Activated CD8-positive, alpha-beta memory T cell treated with anti-CD3 and anti-CD28 coated beads for 1 hour (primary cell): ENCODE measurements at places on chromosomes 12 and 14.

DNA sequence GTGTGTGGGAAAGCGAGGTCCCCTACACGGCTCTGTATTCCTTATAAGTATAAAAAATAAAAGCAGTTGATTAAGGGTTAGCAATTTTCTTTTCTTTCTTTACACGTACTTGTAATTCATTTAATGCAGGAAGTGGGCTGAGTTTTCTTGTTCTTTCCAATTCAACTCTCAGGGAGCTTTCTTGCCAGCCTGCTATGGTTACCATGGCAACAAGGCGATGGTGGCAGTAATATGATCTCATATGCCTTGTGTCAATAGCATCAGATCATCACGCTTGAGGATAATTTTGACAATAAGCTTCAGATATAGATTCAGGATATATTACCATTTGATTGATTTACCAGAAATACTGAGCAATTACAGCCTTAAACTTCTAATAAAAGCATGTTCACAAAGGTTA is 466.5 kb downstream of the APAF1 start:
- no peak for DNase-seq

DNA sequence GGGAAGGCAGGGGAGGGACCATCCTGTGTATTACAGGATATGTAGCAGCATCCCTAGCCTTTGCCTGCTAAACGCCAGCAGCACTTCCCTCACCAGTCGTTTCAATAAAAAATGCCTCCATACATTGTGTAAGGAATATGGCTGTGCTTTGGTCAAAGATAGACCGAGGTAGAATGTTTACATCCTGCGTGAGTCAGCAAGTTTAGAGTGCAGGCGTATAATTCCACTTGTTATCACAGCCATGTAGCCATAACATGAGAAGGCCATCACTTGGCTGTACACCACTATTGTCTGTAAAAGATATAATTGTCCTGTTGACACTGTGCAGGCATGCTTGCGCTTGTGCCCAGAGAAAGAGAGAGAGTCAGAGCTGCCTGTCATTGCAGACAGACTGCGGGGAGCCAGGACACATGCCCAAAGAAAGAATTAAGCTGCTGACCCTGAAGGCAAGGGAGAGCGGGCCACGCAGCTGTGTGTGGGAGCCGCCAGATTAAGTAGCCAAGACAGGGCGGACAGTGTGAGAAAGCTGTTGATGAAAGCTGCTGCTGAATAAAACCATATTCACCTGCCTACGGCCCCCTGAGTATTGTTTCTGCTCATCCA is 68.4 kb downstream of the CRACR2A start:
- no peak for DNase-seq

DNA sequence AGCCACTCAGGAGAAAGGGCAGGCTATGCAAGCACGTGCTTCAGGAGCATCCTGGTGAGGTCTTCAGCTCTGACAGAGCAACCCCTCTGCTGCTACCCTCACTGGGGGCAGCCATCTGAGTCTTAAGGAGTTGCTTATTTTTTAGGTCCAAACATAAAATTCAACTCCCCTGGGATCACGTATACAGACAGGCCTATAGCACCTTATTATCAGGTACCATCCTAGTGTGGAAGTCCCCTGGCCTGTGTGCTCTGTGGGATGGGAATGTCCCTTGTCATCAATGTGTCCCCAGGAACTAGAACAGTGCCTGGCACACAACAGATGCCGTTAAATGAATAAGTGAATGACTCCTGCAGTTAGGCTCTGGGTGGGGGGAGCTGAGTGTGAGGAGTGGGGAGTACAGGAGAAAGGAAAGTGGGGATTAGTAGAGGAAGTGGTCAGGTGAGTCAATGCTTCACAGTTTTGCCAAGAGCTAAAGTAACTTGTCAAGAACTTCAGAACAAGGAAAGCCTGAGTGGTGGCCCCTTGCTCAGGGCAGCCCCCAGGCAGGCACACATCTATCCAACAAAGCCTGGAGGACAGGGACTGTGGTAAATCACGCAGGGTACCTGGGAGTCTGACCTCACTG is 33.5 kb downstream of the DAD1 start:
- DNase-seq = no peak

DNA sequence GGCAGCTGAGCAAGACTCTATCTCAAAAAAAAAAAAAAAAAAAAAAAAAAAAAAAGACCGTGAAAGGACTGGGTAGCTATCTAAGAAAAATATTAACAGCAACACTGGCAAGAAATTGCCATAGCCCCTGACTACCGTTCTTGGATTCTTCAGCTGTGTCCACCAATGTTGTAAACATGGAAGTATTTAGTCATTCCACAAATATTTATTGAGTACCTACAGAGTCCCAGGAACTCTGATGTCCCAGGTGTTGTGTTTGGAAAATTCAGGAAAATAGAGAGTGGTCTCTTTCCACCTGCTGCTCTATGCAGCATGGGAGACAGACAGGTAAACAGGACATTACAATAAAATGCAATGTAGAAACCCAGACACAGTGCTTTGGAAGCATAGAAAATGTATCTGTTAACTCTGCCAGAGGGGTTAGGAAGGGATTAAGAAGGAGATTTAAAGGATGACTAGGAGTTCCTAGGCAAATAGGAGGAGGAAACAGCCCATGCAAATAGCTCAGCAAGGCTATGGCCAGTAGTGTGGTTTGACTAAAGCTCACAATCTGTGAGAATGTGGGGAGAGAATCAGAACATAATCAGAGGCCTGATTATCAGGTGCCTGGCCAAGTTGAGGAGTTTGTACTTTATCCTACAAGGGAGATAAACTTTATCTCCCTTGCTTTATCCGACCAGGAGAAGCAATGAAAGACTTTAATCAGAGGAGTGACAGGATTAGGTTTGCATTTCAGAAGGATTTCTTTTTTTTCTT is 2.1 kb upstream of the DLST start:
- no peak for DNase-seq

DNA sequence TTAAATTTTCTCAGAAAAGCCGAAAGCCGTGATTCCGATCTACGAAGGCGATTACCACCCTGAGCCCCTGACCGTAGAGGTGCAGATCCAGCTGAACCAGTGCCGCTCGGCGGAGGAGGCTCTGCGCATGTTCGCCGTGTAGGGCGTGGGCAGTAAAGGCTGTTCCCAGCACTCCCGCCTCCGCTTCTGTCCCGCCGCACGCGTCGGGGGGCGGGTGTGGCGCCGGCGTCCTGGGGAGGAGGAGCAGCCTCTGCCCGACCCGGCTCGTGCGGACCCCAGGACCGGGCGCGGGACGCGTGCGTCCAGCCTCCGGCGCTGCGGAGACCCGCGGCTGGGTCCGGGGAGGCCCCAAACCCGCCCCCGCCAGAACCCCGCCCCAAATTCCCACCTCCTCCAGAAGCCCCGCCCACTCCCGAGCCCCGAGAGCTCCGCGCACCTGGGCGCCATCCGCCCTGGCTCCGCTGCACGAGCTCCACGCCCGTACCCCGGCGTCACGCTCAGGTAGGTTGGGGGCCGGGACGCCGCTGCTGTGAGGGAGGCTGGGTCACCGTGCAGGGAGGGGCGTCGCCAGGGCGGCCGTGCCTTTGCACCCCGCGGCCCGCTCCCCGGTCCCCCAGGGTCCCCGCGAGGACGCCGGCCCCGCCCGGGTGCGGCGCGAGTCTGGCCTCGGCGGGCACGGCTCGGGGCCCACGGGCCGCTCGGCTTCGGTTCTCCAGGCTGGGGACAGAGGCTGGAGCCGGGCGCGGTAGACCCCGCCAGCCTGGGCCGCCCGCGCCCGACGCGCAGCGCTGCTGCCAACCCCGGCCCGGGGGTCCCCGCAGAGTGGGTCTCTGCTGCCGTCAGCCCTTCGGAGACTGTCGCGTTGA is at the start of gene B3GNT4:
Gene B3GNT4, plus strand, starts transcription at position 409 of the 866 bp plus-strand sequence. CDS start 910 bp downstream, outside the sequence.
- peak; percentile 55 for DNase-seq

DNA sequence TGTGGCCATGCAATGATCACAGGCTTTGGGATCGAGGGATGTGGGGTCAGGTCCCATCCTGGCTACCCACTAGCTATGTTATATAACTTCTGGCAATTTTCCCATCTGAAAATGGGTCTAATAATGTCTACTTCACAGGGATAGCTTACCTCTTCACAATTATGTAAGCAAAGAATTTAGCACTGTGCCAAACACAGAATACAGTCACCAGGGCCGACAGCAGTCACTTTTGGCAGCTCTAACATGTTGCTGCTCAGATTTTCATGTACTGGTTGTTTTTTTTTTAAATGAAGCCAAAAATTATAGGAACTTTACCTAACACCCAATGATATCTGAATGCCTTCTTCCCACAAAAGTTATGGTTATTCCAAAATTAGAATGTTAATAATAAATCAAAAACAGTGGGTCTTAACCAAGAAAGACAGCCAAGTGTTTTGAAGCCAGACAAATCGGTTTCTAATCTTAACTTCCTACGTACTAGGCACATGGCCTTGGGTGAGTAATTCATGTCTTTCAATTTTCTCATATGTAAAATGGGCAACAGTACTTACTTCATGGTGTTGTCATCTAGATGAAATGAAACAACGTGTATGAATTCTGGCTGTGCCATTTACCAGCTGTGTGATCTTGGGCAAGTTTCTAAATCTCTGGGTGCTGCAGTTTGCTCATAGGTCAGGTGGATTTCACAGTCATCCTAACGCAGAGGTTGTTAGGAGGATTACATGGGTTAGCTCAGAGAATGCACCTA is 13.0 kb upstream of the PCED1B start:
- DNase-seq = no peak

DNA sequence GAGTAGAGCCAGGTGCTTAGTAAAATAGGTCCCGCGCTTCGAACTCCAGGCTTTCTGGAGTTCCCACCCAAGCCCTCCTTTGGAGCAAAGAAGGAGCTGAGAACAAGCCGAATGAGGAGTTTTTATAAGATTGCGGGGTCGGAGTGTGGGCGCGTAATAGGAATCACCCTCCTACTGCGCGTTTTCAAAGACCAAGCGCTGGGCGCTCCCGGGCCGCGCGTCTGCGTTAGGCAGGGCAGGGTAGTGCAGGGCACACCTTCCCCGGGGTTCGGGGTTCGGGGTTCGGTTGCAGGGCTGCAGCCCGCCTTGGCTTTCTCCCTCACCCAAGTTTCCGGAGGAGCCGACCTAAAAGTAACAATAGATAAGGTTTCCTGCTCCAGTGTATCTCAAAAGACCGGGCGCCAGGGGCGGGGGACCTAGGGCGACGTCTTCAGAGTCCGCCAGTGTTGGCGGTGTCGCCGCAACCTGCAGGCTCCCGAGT is 3.6 kb downstream of the SSTR1 start:
- no peak for DNase-seq

DNA sequence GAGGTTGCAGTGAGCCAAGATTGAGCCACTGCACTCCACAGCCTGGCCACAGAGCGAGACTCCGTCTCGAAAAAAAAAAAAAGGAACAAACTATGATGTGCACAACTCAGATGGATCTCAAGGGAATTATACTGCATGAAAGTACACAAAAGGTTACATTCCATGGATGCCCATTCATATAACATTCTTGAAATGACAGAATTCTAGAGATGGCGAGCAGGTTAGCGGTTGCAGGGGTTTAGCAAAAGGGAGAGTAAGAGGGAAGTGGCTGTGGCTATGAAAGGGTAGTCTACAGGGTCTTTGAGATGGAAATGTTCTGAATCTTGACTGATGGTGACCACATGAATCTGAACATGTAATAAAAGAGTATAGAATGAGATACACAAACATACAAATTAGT is 49.7 kb downstream of the CKB start:
- DNase-seq = no peak

DNA sequence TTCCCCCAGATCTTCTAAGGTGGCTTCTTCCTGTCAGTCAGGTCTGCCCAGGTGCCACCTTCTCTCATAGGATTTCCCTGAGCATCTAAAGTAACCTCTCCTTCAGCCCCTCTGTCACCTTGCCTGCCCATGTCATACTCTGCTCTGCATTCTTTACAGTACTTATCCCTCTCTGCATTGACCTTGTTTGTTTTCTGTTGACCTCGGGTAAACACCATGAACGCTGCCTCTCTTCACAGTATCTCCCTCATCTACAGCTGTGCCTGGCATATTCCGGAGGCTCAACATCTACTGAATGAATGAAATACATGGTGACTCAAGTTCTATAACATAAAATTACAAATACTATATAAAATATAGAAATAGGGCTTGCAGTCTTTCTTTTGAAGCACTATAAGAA is 10.1 kb upstream of the PPM1A start:
- DNase-seq = no peak

- DNase-seq = no peak
These were observed 64.4 kb downstream of the RGS6 start for GRCh38 chr14:71996610-71997009.

DNA sequence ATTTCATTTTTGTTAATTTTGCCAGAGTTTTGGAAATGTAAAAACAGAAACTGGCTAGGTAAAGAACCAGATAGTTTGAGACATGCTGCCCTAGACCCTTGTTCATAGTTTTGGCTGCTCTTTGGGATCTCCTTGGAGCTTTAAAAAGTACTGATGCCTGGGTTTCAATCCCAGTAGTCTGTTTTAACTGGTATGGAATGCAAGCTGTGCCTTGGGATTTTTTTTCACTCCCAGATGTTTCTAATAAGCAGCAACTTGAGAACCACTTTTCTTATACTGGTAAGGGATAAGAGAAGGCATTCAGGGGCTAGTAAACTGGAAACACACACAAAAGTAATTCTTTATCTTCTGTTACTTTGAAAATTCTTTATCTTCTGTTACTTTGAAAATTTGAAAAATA is 18.8 kb downstream of the SLC35F4 start:
- DNase-seq = no peak

DNA sequence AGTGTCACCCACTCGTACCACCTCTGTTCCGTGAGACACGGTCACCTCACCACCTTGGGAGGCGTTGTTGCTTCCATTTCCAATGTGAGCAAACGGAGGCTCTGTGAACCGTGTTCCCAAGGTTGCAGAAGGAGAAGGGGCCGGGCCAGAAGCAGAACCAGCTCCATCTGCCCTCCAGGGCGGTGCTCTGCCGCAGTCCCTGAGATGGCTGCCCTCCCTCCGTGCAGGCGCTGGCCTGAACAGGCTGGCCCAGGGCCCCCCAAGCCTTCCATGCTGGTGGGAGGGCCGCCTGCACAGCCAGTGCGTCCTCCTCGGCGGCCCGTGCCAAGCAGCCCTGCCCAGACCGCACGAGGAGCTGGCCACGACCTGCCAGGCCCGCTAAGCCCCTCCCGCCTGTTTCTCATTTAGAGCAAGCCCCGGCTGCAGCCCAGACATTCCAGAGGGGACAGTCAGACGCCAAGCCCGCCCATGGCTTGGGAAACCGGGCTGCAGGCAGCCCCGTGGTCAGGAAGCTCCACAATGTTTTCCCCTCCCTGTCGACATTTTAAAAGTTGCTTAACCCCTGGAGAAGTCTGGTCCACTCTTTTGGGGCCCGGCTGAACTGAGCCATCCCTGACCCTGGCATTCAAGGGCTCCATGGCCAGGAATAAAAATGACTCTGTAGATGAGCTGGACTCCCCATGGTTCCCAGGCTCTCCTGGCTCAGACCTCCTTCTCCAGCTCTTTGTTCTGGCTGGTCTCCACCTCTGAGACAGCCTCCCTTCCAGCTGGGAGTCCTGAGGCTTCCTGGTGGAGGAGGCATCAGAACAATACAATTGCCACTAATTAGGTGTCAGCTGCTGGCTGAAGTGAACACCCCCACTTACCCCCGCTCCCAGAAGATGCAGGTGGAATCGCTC is 236.0 kb downstream of the BCL11B start:
- no peak for DNase-seq

- no peak for DNase-seq
These were observed 96.1 kb downstream of the DNAH10 start for GRCh38 chr12:123858176-123858575.

GRCh38 chr12:93587611-93588010 is 15.1 kb downstream of the SOCS2 start:
- DNase-seq = no peak

GRCh38 chr12:6782119-6782518 is 7.2 kb upstream of the CD4 start:
- DNase-seq = no peak
